ENCODE measurements at places on chromosomes 13 and 19.

DNA sequence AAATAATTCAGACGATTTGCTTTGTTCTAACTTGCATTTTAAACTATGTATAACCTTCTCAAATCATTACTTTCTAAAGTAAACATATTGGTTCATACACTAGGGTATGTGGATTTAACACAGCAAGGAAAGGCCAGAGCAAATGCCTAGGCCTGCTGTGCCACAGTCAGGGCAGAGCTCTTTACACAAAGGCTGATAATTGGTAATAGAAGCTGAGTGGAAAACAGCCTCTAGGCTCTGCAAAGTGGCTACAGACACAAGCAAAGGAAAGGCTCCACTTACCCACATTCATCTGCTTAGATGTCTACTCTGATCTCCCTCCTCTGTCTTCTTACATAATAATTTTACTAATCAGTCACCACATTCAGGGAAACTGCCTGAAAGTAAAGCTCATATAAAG is 382.9 kb downstream of the OLFM4 start:
- no peak for DNase-seq

- no peak for DNase-seq
These were observed 58.9 kb downstream of the RXFP2 start for GRCh38 chr13:31798189-31798588.

DNA sequence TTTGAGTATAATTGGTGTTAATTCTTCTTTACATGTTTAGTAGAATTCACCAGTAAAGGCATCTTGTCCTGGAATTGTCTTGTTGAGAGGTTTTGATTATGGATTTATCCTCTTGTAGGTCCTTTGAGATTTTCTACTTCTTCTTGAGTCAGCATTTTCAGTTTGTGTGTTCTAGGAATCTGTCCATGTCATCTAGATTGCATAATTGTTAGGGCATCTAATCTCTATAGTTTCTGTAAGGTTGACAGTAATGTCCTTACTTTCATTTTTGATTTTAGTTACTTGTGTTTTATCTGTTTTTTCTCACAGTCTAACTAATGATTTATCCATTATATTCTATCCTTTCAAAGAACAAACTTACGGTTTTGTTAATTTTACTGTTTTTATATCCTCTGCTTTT is 492.0 kb downstream of the FGF9 start:
- no peak for DNase-seq

DNA sequence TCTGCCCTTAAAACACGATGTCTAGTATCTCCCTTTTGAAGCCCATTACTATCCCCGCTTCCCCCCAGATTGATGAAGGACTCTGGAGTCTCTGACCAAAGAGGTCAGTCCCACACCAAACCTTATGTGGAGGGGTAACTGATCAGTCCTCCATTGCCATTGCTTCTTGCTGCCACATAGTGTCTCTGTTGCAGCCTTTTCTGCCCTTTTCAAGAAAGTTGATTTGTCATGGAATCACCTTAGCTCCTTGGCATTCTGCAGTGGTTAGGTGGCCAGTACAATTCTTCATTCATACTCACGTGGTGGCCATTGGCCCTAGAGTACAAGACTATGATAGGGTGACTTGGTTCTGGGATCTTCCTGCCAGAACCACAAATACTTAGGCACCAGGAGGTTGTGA is 8.4 kb upstream of the HTR2A start:
- no peak for DNase-seq

GRCh38 chr19:14782626-14783409 is 4.5 kb upstream of the ADGRE2 start:
- DNase-seq: no peak

- no peak for DNase-seq
These were observed 54.9 kb downstream of the COLGALT1 start for GRCh38 chr19:17610384-17610783.

DNA sequence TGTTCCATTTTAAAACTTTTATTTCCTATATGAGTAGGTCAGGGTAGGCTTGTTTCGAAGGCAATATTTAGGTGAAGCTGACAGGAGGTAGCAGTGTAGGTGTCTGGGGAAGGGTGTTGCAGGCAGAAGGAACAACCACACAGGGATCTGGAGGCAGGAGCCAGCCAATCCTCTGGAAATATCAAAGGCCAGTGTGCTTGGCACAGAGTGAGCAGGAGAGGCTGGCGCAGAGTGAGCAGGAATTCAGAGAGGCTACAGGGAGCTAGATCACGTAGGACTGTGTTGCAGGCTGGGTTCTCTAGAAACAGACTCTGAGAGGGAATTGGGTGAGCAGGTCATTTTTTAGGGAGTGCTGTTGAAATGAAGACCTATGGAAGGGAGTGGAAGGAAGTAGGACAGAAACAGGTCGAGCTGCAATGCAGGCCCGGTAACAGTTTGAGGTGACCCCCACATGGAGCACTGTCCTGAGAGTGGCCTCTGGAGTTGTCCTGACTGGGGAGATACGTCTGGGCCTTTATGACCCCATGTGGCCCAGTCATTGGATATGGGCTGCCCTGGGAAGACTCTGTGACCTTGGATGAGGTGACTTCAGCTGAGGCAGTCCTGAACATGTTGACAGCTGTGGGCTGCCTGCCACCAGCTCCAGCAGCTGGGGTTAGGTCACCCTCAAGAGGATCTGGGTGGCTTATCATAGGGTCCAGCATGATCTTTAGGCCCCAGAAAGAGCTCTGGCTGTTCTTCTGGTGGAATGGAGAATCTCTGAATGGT is 51.7 kb downstream of the ERCC5 start:
- DNase-seq: no peak

DNA sequence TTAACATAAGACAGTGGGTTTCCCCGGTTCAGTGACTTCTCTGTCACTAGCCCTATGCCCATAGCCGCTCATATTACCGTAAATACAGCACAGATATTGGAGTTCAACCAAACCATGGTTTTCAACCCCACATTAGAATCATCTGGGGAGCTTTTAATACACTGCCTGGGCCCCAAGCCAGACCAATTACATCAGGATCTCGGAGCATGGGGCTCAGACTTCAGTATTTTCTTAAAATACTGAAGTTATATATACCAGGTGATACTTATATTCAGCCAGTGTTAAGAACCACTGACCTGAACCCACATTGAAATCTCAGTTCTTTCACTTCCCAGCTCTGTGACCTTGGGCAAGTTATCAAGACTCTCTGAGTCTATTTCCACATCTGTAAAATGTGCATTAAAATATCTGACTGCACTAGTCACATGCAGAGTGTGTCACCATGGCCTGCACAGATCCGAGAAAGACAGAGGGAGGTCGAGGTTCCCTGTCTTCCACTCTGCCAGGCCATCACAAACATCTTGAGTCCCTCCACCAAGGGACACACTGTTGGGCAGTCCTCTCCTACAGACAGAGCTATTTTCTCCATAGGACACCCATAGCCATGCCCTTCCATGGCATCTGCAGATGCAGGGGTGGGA is 32.2 kb upstream of the IPO5 start:
- peak; percentile 42 for DNase-seq

DNA sequence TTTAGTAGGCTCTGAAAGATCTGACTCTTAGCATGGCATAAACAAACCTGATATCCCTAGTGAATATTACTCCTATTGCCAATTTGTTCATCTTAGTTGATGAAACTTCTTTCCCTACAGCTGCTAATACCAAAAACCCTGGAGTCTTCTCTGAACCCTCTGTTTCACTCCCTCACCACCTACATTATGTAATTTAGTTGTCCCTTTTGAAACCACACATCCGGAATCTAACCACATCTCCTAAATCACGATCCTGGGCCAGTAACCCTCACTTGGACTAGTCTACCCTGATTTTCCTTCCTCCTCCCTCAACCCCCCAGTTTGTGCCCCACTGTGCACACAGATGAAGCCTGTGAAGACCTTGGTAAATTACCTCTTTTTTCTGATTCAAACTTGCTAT is 1.2 kb downstream of the ZNF256 start:
- no peak for DNase-seq

DNA sequence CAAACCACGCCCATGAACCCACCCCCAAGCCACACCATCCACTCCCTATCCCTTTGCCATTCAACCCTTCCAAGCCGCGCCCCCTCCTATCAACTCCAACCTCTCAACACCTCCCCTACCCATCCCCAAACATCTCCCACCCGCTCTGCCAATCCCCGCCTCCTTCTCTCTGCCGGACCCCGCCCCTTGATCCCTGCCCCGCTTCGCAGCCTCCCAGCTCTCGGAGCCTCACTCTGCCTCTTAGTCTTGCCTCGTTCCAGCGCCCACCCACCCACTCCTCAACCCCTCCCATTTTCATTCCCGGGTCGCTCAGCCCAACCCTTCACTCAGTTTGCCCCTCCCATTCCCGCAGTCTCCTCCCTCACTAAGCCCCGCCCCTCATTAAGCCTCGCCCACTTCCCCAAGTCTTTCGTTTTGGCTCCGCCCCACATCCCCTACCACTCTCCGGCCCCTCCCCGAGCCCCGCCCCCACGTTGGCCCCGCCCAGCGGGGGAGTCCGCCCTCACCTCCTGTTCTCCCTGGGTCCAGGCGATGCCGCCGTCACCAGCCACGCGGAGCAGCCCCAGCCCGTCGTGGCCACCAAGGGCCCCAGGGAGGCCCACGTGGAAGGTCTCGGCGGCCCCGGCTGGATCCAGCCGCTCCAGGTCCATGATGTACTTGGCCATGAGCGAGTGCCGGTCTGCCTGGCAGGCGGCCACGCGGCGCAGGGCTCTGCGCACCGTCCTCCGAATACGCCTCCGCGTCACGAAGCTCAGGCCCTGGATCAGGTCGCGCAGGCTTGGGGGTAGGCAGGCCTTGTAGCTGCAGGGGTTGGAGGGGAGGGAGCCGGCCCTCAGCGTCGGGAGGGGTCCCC is 5.7 kb downstream of the JAK3 start:
- DNase-seq: no peak

DNA sequence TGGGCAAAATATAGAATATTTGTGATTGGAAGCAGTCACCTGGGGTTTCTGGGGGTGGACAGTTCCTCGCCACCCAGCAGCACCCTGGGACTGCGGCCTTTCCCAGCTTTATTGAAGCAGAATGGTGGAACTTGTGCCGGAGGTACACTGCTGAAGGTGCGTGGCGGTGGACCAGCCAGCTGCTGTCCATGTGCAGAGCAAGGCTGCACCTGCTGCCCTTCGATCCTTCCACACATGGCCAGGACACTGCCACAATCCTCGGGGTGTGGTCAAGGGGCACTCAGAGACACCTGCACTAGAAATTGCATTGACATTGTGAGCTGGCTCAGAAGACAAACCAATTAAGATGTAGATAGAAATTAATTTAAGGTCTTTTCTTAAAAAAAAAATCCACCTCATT is 11.4 kb upstream of the GPI start:
- DNase-seq: no peak

DNA sequence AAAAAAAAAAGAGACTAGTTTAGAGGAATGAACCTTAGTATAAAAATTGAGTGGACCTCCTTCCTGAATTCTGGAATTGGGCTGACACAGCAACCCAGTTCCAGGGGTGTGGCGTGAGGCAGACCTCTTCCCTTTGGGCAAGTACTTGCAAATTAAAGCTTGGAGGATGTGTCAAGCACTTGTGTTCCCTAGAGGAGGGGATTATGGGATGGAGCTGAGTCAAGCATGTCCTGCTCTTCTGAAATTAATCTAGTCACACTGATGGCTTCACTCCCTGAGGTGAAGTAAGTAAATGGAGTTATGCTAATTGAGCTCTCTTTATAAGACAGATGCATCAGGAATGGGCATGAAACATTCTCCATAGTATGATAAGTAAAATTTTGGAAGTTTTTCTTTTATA is 107.7 kb upstream of the HTR2A start:
- DNase-seq: no peak

- no peak for DNase-seq
These were observed 102.0 kb downstream of the SLITRK1 start for GRCh38 chr13:83780227-83780626.

GRCh38 chr13:39530916-39531315 is 72.1 kb downstream of the LHFPL6 start:
- no peak for DNase-seq

GRCh38 chr13:113863524-113864272 is at the start of gene GAS6:
GAS6 (minus strand) TSS chr13:113864076; CDS start chr13:113863920, 156 bp downstream.
- DNase-seq: no peak

DNA sequence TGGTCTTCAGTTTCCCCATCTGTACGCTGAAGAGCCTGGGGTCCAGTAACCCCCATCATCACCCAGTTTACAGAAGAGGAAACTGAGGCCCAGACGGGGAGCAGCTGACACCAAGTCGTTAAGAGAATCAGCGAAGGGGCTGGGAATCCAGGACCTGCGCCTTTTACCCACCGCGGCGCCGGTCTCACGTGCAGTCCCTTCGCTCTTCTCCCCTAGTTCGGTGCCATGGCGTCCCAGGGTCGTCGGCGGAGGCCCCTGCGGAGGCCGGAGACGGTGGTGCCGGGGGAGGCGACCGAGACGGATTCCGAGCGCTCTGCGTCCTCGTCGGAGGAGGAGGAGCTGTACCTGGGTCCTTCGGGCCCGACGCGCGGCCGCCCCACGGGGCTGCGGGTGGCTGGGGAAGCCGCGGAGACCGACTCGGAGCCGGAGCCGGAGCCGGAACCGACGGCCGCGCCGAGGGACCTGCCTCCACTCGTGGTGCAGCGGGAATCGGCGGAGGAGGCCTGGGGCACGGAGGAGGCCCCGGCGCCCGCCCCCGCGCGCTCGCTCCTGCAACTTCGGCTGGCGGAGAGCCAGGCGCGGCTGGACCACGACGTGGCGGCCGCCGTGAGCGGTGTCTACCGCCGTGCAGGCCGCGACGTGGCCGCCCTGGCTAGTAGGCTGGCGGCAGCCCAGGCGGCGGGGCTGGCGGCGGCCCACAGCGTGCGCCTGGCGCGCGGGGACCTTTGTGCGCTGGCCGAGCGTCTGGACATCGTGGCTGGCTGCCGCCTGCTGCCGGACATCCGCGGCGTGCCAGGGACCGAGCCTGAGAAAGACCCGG is 698 bp downstream of the BLOC1S3 start:
- no peak for DNase-seq

DNA sequence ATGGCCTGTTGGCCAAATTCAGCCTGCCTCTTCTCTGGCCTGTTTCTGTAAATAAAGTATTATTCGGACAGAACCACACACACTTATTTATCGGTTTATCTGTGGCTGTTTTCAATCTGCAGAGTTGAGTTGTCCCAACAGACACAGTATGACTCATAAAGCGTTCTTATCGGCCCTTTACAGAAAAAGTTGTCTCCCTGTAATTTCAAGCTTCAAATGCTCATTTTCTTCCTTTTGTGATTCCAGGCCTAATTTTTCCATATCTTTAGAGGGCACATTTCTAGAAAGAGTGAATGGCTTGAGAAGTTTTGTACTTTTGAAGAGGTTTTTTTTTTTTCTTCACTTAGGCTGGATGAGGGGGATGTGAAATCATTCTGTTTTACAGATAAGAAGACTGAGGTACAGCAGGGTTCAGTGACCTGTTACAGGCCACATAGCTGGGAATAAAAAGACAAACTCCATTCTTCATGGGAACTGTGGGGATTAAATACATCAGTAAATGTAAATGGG is 440.9 kb downstream of the TSHZ3 start:
- DNase-seq: no peak

GRCh38 chr13:44388427-44389059 is 14.9 kb downstream of the SERP2 start:
- DNase-seq: no peak

- no peak for DNase-seq
These were observed 10.4 kb downstream of the NUDT19 start for GRCh38 chr19:32702010-32702409.
